Renal cortical epithelial cell (primary cell): ENCODE measurements at places on chromosomes 7 and 10.

- DNase-seq = no peak
Observed at GRCh38 chr10:89275383-89275782, 23.8 kb upstream of the LIPA start.

- DNase-seq = no peak
Observed at GRCh38 chr10:92478536-92478935, 95.4 kb downstream of the IDE start.

GRCh38 chr10:59283456-59284091 lies 78.8 kb downstream of the FAM13C start:
- DNase-seq = peak; percentile 2

GRCh38 chr10:15333909-15334649 lies 37.0 kb downstream of the FAM171A1 start:
- peak; percentile 99 for DNase-seq

DNA sequence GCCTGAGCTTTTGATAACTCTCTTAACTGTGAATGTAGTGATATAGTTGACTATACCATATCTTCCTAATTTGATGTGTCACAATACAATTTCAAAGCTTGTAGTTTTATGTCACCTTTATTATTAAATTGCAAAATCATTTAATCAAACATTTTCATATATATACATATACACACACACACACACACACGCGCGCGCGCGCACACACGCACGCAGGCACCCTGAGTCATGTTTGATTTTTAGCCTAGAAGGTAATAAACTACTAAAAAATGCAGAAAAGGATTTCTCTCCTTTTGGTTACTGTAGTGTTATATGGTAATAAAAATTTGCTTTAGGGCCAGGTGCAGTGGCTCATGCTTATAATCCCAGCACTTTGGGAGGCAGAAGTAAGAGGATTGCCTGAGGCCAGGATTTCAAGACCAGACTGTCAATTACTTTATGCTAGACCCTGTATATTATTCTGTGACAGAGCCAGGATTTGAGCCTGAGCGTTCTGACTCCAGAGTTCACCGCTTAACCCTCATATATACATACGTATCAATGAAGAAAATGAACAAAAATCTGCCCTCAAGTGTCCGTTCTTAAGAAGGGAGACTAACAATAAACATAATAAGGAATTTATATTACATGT lies 89.6 kb downstream of the PODXL start:
- no peak for DNase-seq

- no peak for DNase-seq
Observed at GRCh38 chr10:9390516-9390915, 1336.0 kb downstream of the GATA3 start.

DNA sequence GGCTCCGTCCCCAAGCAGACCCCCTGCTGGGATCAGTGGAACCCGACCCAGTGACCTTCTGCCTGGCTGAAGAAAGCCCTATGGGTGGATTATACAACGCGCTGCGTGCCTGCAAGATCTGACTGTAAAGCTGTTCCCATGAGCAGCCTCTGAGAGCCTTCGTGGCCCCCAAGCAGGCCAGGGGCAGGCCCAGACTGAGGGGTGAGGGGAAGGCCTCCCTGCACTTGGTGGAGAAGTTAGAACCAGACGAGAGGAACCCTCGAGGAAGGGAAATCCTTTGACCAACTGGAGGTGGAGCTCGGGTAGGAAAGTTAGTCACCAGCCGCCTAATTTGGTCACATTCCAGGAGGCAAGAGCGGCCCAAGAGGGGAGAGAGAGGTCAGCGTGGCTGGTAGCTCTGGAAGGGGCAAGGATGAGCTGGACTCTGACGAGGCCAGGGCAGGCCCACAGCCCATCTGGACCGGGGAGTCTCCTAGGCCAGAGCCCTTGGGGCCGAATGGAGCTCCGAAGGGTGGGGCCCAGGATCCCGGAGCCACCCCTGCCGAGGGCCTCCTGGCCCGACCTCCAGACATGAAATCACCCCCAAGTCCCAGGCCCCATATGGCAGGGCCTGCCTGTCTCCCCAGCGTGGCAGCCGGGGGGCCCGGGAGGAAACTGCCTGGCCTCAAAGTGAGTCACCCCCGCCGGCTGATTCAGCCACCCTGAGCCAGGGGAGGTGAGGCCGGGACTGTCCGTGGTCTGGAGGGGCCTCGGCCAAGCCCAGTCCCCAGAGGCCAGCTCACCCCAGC lies 23.3 kb upstream of the PDGFA start:
- DNase-seq = peak; percentile 92

GRCh38 chr7:90900628-90901356 lies 304.7 kb downstream of the CDK14 start:
- DNase-seq = no peak

GRCh38 chr7:91165846-91166230 lies 98.4 kb upstream of the FZD1 start:
- DNase-seq = peak; percentile 35

DNA sequence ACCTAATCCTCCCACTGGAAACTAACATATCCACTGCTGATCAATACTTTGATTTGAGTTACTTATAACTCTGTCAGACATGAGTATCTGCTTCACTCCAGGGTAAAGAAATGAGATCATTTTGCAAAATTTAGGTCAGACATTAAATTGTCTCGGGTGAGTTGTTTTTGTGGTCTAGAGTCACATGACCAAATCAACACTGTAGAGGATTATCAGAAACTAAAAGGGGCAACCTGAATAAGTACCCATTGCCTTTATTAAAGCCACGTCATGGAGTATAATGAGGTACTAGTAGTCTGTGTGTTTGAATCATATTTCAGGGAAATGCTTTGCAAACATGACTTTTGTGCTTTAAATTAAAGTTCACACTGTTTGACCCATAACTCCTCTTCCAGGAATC lies 107.7 kb upstream of the ADO start:
- no peak for DNase-seq

DNA sequence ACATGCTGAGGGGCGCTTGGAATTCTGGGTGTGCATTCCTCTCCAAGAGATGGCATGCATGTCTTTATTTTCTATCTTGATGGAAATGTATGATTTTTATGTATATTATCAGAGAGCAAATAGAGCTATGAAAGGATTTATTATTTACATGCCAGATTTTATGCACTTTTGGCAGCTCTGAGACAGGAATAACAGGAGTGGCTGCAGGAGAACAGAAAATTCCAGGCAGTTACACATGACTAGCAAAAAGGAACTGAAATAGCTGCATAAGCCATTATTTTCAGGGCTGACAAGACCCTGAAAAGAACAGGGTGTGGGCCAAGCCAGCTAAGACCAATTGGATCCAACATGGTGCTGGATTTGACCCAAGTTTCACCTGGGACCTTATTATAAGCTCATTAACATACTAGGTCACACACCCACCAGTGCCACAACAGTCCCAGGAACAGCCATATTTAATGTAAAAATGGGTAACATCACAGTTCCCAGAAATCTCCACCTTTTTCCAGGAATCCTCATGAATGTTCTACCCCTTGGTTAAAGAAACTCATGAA lies 43.2 kb upstream of the ACSL5 start:
- DNase-seq = no peak
